Liver (tissue), 10 donors: ENCODE measurements at places on chromosomes 6 and 20. TPM values are rescaled to one million over a fixed set of nuclear protein-coding genes. Genes with fewer than 3 reads are reported as not detected.

Gene UBR2
- total RNA-seq, result 31.5 TPM

Gene CCR6
- 8.4 TPM for total RNA-seq

Gene HLA-DQA1
- 8.5 TPM for total RNA-seq

Gene CLIC5
- 0.05 TPM for total RNA-seq

Gene HSPA12B
- 1.8 TPM for total RNA-seq

Gene ENPP3
- total RNA-seq, result 6.1 TPM

Gene CST2
- total RNA-seq, result not detected
